NCI-H345 (cell line): ENCODE measurements at places on chromosomes 2 and 18.

DNA sequence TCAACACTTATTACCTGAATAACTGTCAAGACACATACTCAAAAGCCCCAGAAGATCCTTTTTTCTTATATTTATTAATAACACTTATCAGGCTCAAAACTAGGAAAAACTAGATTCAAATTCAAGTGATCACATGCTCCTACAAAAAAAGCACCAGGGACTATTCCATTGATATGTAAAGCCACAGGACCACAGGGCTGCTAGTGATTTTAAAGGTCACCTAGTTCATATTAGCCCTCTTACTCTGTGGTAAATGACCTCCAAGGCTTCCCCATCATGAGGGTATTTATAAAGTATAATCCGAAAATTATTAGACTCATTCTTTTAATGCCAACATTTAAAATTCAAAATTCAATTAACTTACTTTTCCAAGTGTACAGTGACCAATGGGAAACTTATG is 52.5 kb downstream of the LRPPRC start:
- DNase-seq, result no peak

GRCh38 chr2:157839162-157839801 is 36.8 kb downstream of the ACVR1 start:
- peak; percentile 95 for DNase-seq

DNA sequence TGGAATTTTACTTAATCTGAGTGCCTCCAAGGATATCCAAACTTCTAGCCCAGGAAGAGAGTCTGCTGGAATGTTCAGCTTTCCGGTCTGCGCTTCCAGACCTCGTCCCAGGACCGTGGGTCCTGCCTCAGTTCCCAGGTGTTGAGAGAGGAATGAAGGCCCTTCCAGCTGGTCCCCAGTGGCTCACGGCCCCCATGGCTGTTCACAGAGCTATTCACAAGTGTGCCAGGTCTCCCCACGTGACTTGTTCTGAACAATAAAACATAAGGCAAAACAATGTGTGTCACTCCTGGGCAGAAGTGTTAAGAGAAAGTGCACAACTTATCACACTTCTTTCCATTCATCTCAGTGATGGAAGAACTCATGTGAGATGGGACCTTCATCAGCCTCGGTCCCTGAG is 20.1 kb upstream of the TEX51 start:
- DNase-seq, result no peak

DNA sequence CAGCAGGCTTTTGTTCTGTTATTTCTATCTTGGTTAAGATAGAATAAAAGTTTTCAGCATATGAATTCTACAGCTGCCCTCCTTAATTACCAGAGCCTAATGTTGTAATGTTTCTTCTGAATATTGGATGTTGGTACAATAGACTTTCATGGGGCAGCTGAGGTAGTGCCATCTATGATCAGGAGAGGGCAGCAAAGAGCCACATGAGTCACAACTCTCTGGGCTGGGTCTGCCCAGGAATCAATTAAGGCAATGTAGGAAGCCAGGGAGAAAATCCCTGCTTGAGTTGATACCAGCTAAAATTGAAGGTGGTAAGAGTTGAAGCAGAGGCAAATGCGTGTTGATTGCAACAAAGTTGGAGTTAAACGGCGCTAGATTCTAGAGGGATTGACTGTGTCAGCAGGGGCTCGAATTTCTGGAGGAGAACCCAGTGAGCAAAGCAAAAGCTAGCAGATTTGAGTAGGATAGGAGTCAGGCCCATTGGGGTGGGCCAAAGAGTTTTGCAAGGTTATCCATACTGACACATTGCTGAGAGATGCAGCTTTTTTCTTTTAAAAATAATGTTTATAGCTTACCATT is 10.6 kb upstream of the MC5R start:
- DNase-seq, result peak; percentile 58

DNA sequence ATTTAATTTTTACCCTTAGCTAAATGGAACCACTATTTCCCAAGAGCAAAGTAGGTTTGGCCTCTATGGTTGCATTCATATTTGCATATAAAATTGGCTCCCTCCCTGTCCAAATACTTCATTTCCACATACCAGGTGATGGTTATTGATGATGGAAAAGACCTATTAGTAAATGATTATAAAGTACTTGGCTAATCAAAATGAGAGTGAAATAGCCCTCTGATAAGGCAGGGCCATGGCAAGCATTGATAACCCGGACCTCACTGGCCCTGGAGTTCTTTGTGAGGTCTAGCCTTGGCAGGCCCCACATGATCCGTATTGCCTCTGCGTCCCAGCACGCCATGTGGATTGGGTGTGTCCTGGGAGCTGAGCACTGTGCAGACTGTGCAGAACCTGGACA is 201.1 kb upstream of the GATA6 start:
- DNase-seq, result no peak

GRCh38 chr2:207683438-207683837 is 28.0 kb upstream of the CCNYL1 start:
- DNase-seq, result no peak

- DNase-seq, result no peak
Observed at GRCh38 chr18:37948471-37948870, 382.9 kb upstream of the CELF4 start.

DNA sequence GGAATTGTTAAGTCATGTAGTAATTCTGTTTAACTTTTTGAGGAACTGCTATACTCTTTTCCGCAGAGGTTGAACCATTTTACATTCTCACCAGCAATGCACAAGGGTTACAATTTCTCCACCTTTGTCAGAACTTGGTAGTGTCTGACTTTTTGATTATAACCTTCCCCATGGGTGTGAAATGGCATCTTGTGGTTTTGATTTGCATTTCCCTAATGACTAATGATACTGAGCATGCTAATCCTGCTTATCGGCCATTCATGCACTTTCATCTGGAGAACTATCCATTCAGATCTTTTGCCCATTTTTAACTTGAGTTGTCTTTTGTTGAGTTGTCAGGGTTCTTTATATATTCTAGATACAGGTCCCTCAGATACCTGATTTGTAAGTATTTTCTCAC is 47.2 kb downstream of the CYB5A start:
- DNase-seq, result no peak

DNA sequence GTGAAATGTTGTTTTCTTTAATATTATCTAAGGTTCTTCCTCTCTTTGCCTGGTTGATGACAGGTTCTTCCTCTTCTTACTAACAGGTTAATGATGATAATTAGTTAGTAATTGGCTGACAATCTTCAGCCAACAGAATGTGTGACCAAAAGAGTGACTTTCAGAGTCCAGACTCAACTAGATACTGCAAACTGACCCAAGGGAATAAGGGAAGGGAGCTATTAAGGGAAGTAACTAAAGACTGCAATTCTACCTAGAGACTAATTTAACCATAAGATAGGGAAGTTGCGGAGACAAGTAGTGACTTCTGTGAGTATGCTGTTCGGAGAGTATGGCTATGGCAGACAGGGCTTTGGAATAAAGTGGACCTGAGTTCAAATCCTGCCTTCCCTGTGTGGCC is 127.3 kb upstream of the TACR1 start:
- no peak for DNase-seq

DNA sequence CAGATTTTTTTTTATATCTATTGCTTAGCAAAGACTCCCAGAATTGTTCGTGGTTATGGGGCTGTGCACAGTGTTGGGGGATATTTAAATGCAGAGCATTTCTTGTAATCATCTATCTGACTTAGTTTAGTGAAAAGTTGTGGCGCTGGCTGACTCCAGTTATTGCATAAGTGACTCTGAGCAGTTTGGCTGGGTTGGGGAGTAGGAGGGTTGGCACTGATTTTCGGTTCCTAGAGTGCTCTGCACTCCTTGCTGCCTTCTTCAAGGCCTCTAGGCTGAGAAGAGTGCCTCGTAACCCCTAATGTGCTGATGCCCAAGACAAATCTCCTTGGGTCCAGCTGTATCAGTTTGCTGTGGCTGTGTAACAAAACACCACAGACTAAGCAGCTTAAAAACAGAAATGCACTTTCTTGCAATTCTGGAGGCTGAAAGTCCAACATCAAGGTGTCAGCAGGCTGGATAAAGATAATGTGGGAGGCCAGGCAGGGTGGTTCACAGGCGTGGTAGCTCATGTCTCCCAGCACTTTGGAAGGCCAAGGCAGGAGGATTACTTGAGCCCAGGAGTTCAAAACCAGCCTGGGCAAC is 6.5 kb upstream of the IMPA2 start:
- DNase-seq, result no peak

- DNase-seq, result no peak
Observed at GRCh38 chr18:59624369-59624765, 72.9 kb downstream of the CCBE1 start.

GRCh38 chr18:31996007-31996406 is 22.6 kb upstream of the RNF125 start:
- DNase-seq, result no peak

DNA sequence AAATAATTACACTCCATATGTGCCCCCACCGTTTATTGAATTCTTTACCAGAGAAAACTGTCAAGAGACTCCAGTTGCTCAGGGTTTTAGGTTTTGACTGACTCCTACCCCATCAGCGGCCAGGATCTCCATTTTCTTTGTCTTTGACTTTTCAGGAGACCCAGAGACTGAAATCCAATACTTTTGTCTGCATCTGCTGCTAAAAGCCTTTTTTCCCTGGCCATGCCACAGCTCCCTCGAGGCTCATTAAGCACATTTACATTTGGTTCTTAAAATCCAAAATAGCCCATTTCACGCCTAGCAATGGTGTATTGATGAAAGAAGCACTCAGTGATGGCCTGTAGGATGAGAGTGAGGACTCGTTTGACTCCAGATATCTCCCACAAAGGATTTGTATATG is 332.6 kb upstream of the ACVR2A start:
- no peak for DNase-seq

DNA sequence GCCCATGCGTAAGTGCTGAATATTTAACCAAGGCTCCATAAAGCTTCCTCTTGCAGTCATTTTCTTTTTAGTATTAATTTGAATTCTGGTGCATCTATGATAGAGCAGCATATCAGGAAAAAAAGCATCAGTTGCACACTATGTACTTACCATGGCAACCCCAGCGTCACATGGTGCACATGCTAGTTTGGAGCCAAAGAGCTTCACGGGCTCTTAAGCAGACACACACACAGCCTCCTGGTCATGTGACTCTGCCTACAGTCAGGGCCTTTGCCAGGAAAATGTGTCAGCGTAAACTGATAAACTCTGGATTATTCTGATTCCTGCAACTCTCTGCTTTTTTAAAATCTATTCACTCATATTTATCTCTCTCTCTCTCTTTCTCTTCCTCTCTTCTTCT is 30.2 kb downstream of the NYAP2 start:
- DNase-seq, result peak; percentile 85

DNA sequence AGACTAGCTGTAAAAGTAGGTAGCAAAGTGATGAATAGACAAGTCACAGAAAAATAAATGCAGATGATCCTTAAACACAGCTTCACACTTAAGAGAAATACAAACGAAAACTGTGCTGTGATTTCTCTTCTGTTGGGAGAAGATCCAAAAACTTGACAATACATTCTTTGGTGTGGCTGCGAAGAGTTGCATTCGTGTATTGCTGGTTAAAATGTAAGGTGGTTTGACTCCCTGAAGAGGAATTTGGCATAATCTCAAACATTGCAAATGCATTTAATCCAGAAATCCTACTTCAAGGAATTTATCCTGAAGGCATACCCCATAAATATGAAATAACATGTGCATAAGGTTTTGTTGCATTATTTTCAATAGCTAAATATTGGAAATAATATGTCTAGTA is 7.1 kb downstream of the CCNYL1 start:
- DNase-seq, result no peak

DNA sequence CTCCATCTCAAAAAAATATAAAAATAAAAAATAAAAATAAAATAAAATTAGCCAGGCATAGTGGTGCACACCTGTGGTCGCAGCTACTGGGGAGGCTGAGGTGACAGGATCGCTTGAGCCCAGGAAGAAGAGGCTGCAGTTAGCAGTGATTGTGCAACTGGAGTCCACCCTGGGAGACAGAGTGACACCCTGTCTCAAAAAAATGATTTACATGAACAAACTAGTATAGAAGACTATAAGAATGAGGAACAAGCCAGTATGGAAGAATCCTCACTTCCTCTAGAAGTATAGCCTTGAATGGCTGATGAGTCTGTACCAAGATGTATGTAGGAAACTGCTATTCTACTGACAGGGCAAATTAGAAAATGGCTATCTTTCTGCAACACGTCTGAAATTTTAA is 10.9 kb downstream of the YES1 start:
- no peak for DNase-seq

GRCh38 chr2:231323316-231323715 is 72.2 kb upstream of the B3GNT7 start:
- DNase-seq, result no peak

DNA sequence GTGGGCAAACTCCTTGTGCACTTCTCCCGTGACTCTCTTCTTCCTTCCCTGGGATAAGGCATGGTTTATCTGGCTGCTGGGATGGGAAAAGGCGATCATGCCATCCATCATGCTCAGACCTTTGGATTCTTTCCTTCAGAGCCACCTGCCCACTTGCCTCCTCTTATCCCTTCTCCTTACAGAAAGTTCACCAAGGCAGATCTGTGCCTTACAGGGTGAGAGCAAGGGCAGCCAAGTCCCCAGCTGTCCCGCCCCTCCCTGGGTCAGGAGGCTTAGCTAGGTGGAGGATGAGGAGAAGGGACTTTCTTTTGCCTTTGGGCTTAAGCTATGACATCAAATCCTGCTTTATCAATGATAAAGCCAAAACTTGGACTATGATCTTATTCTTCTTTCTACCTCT is 47.6 kb downstream of the KCNE4 start:
- no peak for DNase-seq

DNA sequence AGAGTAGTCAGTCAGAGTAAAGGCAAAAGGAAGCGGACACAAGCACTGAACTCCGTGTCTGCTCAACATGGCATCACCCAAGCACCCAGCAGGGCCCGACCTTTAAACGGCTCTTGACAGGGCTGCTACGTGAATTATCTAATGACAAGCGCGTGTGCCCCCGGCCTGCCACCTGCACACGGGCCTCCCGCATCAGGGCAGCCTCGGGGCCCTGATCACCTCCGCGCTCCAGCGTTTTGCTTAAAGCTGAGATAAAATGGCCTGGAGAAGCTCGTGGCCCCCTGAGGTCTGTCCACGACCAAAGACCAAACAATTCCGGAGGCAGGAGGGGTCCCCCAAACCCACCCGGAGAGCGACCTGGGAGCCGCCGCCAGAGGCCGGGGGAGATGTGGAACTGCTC is 376 bp downstream of the NDUFA10 start:
- no peak for DNase-seq

DNA sequence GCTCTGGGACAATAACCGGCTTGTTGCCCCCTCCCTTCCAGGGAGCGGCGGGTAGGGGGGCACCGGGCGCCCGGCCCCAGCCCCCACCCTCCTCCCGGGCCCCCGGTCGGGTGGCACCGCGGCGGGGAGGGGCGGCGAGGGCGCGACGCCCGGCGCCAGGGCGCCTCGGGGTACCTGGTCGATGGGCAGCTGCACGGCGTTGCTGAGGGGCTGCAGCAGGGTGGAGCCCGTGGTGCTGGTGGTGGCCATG is 193 bp downstream of the MBOAT2 start:
- no peak for DNase-seq

GRCh38 chr2:71759060-71759459 is 305.7 kb downstream of the DYSF start:
- DNase-seq, result no peak

DNA sequence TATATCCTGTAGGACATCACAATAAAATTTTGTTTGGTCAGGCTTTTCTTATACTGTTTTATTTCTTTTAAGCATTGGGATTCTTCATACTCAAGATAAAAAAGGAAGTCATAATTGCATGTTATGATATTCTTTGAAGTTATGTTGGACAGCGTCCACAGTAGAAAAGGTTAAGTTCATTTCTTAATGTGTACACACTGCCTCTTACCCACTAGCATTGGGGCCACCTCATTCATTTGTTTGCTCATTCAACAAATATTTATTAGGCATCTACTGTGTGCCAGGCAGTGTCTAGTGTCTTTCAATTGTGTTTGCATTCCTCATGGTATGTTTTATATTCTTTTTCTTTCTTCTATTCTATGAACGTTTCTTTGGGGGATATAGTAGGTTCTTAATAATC is 70.2 kb downstream of the PTPRM start:
- no peak for DNase-seq
